Activated T-cell treated with anti-CD3 and anti-CD28 coated beads, Interleukin-2, amount 50 U/mL, for 72 hours (primary cell): ENCODE measurements at places on chromosomes 7 and 10. TPM values are rescaled to one million over a fixed set of nuclear protein-coding genes. Genes with fewer than 3 reads are reported as not detected.

The DLX6 gene
- total RNA-seq: not detected

The ERVW-1 gene
- not detected for total RNA-seq

GRCh38 chr10:68559841-68560185 lies 324 bp upstream of the TET1 start:
- DNase-seq: peak; percentile 10

DNA sequence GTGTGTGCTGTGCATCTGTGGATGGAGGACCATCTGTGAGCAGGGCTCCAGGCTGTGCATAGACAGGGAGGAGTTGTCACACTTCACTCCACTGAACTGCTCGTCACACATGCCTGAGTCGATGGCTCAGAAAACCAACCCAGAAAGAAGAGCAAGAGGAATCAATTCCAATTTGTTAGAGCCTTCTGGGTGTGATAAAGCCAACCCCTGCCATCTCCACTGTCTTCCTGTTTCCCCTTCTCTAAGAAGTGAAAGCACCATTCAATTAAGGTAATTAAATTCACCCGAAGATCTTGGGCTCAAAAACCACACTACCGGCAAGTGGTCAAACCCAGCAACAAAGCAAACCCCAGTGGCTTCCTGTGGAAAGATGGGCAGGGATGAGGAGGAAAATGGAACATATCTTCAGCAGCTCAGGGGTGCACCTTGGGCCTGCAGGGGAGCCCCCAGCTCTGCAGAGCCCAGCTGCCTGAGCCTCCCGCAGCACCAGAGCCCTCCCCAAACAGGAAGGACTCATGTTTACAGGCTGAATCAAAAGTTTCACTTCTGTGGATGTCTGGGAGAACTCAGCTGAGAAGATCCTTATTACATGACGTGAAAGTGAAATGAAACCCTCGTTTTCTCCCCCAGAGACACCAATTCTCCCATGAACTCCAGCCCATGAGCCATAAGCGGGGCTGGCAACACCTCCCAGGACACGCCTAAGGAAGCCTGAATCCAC lies 10.9 kb downstream of the C10orf71 start:
- DNase-seq: peak; percentile 4

GRCh38 chr10:60082341-60082740 lies 176.0 kb upstream of the CCDC6 start:
- no peak for DNase-seq
